Breast epithelium (tissue), 4 donors: ENCODE measurements at places on chromosomes 6 and 20.

DNA sequence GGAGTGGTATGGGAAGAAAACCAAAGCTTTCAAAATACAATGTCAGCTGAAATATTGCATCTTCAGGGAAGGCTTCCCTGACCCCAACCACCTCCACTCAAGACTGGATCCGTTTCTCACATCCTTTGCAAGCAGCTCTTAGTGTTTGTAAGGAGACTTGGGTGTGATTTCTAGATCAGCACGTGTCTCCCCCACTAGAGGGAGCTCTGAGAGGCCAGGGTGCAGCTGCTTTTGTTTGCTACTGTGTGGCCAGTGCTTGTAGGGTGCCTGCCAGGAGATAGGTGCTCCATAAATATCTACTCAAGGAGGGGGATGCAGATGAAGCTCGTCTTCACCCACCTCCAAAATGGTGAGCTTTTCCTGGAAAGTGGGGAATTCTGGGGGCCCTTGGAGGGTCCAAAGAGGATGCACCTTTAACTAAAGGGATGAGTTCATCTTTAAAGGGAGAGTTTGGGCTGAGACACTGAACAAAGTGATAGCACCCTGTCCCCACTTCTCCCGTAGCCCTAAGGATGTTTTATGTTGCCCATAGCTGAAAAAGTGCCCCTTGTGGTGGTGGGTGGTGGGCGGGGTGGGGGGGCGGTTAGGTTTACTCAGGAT, 52.6 kb upstream of the MAFB start:
- H3K27ac ChIP-seq: no peak overlapping the region
- no peak overlapping the region for H3K4me3 ChIP-seq
- no peaks in the 10 kb centered on the region for H3K27me3 ChIP-seq
- no peaks in the 10 kb centered on the region for H3K36me3 ChIP-seq
- no peak for DNase-seq

- H3K27me3 ChIP-seq: no peaks in the 10 kb centered on the region
- H3K27ac ChIP-seq: no peak overlapping the region
- H3K36me3 ChIP-seq: no peaks in the 10 kb centered on the region
- no peak overlapping the region for H3K4me3 ChIP-seq
These were observed 34.8 kb upstream of the PLCB1 start for GRCh38 chr20:8097307-8097706.

DNA sequence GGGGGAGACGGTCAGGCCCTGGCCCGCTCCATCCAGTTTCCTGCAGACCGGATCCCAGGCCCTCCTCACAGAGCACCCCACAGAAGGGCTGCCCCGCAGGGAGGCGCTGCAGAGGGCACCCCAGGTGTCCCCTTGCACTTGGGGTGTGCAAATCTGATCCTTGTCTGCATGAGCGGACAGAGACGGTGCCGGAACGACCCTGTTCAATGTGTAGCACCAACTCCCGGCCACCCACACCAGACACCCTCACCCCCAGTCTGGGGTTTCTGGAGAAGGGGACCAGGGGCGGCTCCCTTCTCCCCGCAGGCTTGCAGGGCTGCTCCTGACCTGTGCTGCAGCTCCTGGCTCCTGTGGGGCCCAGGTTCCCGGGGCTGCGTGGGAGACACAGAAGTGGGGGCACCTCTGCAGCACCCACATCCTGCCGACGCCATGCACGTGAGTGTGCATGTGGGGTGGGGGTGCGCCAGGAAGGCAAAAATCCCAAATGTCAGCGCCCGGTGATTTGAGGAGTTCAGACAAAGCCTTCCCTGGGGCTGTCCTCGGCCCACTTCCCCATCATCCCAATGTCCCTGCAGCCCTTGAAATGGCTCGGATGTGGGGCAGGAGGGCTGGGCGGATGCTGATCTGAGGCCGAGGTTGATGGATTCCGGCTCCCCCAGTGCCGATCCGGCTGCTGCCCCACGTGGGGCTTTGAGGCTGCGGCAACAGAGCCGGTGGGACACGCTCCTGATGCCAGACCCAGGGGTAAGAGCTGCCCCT, 85.3 kb upstream of the BHLHE23 start:
- no peaks in the 10 kb centered on the region for H3K36me3 ChIP-seq
- peak; percentile 47 for DNase-seq
- peaks cover 90% of the 10 kb centered on the region for H3K27me3 ChIP-seq
- H3K4me1 ChIP-seq: no peaks in the 10 kb centered on the region

DNA sequence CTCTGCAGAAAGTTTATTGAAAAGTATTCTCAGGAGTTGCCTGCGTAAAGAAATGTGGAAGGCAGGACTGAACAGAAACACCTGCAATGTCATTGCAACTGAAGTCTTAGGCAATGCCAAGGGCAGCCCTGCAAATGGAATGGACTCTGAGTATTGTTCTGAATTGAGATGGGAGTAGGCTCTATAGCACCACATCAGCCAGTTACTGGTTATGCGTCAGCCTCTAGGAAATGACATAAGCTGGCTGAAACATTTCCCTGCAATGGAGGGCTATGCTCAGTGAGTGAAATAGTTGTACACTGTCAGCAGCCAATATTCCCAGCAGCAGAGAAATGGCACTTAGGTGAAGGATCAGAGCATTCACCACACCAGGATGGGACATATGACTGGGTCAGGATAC, 13.8 kb upstream of the GJE1 start:
- H3K27ac ChIP-seq: no peak overlapping the region
- no peaks in the 10 kb centered on the region for H3K36me3 ChIP-seq
- DNase-seq: no peak

- no peaks in the 10 kb centered on the region for H3K27me3 ChIP-seq
- DNase-seq: no peak
- no peaks in the 10 kb centered on the region for H3K36me3 ChIP-seq
- H3K4me3 ChIP-seq: no peak overlapping the region
- no peaks in the 10 kb centered on the region for H3K4me1 ChIP-seq
These were observed 209.7 kb upstream of the TENT5A start for GRCh38 chr6:81962198-81962597.

DNA sequence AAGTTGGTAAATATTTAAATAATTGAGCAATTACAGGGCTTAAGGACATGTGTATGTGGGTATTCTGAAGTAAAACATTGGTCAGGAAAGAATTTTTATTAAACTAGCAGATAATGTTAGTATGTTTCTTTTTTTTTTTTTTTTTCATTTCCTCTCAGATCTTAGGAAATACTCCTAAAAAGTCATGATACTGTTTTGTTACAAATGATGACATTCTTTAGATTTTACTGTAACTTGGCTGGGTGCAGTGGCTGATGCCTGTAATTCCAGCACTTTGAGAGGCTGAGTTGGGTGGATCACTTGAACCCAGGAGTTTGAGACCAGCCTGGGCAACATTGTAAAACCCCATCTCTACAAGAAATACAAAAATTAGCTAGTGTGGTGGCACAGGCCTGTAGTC, 41.5 kb downstream of the CDC40 start:
- H3K27ac ChIP-seq: no peak overlapping the region
- H3K36me3 ChIP-seq: no peaks in the 10 kb centered on the region
- H3K4me3 ChIP-seq: no peak overlapping the region

DNA sequence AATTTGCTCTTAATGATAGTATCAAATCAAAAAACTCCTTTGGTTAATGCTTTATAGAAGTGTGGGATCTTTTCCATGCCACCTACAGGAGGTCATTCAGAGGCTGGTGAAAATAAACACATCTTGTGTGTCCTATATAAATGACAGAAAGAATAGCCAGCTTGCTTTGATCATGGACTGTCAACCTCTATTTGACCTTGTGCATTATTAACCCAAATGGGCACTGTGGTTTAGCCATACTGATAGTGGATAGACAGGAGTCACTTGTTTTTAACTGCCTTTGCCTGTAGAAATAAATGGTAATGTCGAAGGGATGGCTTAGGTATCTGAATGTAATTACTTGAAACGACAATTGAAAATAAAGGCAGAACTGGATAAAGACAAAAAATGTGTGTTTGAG, 123.8 kb downstream of the CDKAL1 start:
- no peaks in the 10 kb centered on the region for H3K27me3 ChIP-seq
- peaks cover 7% of the 10 kb centered on the region for H3K4me1 ChIP-seq
- no peak for DNase-seq
- no peaks in the 10 kb centered on the region for H3K36me3 ChIP-seq

DNA sequence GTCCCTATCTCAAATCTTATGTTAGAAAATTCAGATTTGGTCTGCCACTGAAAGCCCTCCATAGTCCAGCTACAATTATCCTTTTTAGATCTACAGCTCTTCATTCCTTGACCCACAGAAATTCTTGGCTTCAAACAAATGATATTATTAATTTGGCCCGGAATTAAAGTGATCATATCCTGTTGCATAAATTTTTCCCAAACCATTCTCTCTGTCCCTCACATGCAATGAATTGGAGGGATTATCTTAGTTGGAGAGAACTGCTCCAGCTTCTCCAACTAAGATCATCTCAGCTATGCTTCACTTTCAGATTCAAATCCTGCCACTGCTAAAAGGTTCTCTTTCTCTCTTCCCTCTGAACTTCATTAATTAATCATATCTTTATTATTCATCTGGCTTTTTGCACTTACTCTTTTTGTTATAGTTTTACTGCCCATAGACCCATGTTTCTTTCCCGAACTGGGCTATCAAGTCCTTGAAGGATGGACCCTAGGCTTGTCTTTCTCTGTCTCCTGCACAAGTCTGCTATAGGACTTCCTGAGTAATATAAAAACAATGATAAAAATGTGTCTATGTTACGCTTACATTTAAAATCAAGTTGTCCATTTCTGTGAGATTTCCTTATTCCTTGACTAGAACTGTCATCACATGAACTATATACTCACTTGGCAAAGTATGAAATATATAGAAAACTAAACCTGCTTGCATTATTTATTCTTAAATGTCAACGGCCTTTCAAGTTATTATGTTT, 493.9 kb upstream of the MARCKS start:
- H3K27ac ChIP-seq: no peak overlapping the region
- no peak overlapping the region for H3K4me3 ChIP-seq
- H3K27me3 ChIP-seq: no peaks in the 10 kb centered on the region
- DNase-seq: no peak
- H3K36me3 ChIP-seq: no peaks in the 10 kb centered on the region

GRCh38 chr6:168148231-168148849, 69.3 kb upstream of the FRMD1 start:
- peaks cover 14% of the 10 kb centered on the region for H3K27me3 ChIP-seq
- no peaks in the 10 kb centered on the region for H3K36me3 ChIP-seq
- H3K4me1 ChIP-seq: no peaks in the 10 kb centered on the region
- DNase-seq: no peak

- no peak overlapping the region for H3K4me3 ChIP-seq
- no peaks in the 10 kb centered on the region for H3K27me3 ChIP-seq
- H3K4me1 ChIP-seq: peaks cover 4% of the 10 kb centered on the region
- H3K27ac ChIP-seq: no peak overlapping the region
- DNase-seq: no peak
These were observed 41.3 kb upstream of the NOL4L start for GRCh38 chr20:32626407-32626806.
